Amniotic epithelial cell (primary cell): ENCODE measurements at places on chromosomes 11 and 22.

DNA sequence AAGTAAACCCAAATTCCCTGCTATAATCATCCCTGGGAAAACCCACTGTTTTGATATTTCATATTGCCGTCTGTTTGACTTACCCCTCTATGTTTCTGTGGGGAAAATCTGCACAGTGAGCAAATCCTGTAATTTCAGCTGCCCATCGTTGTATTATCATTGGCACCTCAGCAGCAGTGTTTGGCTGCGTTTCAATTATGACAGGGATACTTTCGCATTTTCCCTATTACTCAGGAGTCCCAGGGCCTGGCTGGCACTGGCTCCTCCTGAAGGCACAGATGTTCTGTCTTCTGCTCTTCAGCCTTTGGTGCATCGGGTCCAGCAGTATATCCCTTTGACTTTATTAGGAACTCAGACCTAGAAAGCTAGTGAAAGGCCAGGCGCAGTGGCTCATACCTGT, 12.2 kb upstream of the MMP12 start:
- DNase-seq: no peak

DNA sequence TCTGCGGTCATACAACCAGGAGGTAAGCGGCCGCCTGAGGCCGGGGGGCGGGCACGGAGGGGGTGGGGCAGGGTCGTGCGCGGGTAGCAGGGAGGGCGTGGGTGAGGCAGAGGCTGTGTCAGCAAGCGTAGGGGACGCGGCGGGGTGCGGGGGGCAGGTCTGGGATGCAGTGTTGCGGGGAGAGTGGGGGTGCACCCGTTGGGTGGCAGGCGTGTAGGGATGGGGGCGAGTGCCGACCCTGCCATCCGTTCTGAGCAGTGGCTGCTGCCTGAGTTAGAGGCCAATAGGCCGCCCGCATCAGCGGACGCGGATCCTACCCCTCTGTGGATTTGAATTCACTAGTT, 1.4 kb downstream of the RIC8A start:
- no peak for DNase-seq

- no peak for DNase-seq
Measured at GRCh38 chr11:74971424-74971823, 17.3 kb upstream of the NEU3 start.

DNA sequence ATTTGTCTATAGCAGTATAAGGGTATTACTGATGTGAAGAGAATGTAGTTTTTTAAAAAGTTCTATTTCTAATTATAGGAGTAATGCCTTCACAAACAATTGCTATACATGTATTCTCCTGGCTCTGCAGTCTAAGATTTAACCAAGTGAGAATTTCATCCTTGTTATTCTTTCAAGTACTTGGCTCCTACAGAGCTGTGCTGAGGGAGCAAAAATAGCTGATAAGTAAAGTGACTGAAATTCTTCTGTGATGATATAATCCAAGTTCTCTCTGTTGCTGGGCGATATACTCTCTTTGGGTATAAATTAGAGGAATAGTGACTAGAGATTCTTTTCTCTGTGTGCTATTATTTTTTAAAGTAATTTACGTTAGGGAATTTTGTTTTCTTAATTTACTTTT, 68.0 kb downstream of the PGR start:
- DNase-seq: peak; percentile 10

DNA sequence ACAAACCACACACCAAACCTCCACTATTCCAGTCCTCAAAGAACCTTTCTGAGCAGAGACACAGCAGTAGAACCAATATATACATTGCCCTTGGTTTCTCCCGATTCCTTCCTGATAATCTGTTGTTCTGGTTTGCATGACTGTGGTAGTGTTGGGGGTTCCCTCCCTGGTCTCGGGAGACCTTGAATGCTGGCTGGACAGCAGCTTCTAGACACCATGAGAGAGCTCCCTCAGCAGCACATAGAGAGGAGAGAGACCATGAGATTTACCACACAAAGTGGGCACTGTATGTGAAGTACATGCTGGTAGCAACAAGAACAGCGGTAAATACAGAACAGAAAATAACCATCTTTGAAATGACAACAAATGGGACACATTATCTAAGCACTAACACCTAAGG, 2.6 kb downstream of the C11orf91 start:
- no peak for DNase-seq

- DNase-seq: peak; percentile 51
Measured at GRCh38 chr11:34316347-34317035, 41.3 kb downstream of the ABTB2 start.

- no peak for DNase-seq
Measured at GRCh38 chr11:71555508-71555907, 7.3 kb downstream of the KRTAP5-9 start.

DNA sequence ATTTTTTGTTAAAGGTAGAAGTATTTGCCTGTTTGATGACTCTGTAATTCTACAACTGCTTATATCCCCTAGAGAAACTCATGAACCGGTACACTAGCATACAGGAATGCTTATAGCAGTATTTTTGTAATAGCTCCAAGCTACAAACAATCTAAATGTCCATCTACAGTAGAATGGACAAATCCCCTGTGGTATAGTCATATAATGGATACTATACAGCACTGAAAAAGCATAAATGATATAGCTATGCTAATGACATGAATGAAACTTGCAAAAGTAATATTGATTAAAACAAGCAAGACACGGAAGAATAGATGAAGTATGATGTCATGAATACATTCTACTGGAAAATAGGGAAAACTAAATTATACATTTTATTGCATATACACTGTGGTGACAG, 142.9 kb downstream of the CEP164 start:
- no peak for DNase-seq

DNA sequence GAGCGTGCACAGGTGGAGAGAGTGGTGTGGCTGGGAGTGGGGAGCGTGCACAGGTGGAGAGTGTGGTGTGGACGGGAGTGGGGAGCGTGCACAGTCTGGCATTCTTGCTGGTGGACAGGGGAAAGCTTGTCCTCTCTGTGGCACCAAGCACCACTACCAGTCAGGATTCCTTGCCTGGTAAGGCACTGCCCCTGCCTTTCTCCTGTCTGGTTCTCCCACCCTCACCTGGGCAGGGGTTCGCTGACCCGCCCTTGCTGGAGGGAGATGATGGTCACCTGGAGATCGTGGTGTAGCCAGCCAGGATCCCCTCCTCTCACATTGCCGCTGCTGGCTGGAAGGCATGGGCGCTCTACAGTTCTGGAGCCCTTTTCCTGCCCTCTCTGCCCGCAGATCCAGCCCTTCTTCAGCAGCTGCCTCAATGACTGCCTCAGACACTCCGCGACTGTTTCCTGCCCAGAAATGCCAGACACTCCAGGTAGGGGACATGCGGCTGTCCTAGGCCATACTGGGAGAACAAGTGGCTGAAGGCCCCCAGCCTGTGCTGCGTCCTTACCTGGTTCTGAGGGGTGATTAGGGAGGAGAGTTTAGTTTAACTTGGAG, 16.7 kb downstream of the TMEM121B start:
- no peak for DNase-seq
